ENCODE measurements at places on chromosomes 6 and 20.
A peak's percentile ranks its signal among the peaks of the same experiment; 100 is the strongest.

GRCh38 chr6:34583461-34583860 lies 27.3 kb upstream of the SPDEF start:
- DNase-seq = no peak

- no peak for DNase-seq
Observed at GRCh38 chr6:106501960-106502371, 127.3 kb downstream of the RTN4IP1 start.

- no peak for DNase-seq
Observed at GRCh38 chr6:27025351-27025750, 222.2 kb upstream of the PRSS16 start.

- peak; percentile 49 for DNase-seq
Observed at GRCh38 chr20:59828125-59829053, 105.0 kb downstream of the SYCP2 start.

- DNase-seq = no peak
Observed at GRCh38 chr6:134537146-134537555, 219.2 kb upstream of the SGK1 start.

DNA sequence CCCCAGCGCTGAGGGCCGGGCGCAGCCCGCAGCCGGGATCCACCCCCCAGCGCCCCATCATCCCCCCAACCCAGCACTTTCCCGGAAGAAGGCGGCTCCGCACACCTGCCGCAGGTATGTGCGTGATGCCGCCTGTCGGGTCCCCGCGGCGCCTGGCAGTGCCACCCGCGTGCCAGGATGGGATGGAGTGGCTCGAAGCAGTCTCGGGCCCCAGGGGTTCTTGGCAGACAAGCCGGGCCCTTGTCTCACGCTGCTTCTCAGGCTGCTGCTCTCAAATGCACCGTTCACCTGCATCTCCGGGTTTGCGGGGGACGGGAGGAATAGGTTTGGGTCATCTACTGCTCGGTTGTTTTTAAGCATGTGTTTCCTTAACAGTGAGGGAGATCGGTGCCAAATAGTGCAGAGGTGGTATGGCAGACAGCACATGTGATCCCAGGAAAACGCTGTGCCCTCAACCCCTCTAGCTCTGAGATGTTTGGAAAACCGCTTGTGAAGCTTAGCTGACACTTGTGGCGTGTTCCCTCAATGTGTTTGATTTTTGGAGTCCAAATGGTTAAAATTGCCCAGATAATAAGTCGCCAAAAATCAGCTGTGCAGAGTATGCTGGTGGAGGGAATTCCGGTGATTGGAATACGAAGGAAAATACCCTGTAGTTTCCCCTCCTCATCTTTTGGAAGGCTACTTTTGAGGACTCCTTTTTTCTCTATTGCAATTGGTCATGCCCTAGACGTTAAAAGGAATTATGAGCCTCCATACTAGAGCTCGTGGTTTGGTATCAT lies 926 bp downstream of the MYLIP start:
- DNase-seq = peak; percentile 76

DNA sequence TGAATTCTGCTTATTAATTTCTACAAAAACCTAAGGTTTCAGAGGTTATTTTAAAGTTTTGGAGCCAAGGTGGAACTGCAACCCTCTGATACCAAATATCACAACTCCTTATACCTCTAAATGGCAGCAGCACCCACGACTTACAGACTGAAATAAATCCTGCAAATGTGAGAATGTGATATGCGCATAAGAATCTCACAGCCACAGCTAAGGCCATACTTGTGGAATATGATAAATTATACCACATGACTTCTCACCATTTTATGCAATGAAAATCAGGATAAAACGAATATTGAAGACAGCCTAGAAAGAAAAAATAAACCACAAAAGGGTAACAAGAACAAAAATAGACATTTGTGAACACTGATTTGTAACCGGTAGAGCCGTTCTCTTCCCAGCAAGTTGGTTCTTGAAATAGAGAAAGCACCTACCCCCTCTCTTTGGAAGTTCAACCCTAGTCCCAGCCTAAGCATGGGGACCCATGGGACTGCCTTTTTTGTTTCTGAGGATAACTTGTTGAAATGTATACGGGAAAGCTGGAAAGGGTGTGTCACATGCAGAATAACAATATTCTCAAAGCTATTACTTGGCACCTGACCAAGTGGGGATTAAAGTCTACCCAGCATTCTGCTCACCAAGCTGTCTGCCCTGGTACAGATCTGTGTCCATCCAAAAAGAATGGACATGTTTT lies 47.1 kb upstream of the MCM9 start:
- no peak for DNase-seq

DNA sequence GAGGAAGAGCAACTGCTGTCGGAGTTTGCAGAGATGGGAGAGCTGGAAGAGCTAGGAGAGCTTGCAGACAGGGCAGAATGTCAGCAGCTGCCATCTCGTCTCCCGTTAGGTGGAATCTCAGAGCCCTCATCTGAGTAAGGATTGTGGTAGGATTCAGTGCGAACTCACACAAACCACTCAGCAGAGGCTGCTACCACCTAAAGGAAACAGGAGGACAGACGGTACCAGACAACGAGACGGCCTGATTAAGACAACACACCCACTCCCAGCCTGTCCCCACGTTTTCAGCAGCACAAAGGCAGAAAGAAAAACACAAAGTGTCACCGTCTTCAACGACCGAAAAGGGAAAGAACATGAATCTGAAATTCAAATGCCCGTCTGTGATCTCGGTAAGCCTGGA lies 4.1 kb downstream of the LEMD2 start:
- DNase-seq = no peak

- DNase-seq = no peak
Observed at GRCh38 chr6:162543221-162543620, 184.3 kb downstream of the PRKN start.

- no peak for DNase-seq
Observed at GRCh38 chr20:43032459-43032858, 157.2 kb downstream of the PTPRT start.

DNA sequence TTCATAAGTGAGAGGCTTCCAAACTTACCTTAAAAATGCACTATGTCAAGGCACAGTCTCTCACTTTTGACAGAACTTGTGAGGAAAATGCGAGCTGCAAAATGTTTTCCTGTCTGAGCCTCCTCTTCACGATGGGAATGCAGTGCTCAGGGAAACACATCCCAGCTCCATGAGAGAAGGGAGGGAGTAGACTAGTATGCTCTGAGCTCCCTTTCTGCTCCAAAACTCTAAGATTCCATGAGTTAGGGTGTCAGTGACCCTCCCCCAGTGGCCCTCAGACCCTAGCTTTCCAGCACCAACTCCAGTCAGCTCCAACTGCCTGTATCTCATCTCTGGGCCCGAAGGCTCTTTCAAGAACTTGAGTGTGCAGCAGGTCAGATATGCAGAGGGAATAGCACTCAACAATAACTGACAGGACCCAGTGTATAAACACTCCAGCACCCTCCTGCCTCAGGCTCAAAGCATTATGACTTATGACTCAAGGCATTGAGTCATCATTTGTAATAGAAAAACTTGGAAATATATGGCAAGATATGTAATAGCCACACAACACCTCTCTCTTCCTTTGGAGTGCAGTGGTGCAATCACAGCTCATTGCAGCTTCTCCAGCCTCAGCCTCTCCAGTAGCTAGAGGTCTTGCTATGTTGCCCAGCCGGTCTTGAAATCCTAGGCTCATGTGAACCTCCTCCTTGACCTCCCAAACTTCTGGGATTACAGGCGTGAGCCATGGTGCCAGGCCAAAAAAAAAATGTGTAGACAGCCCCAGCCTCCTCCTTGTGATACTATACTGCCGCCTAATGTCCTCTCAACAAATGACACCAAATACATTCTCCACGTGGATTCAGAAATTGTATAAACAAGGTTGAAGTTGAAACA lies 16.7 kb upstream of the ENTPD6 start:
- DNase-seq = peak; percentile 80

DNA sequence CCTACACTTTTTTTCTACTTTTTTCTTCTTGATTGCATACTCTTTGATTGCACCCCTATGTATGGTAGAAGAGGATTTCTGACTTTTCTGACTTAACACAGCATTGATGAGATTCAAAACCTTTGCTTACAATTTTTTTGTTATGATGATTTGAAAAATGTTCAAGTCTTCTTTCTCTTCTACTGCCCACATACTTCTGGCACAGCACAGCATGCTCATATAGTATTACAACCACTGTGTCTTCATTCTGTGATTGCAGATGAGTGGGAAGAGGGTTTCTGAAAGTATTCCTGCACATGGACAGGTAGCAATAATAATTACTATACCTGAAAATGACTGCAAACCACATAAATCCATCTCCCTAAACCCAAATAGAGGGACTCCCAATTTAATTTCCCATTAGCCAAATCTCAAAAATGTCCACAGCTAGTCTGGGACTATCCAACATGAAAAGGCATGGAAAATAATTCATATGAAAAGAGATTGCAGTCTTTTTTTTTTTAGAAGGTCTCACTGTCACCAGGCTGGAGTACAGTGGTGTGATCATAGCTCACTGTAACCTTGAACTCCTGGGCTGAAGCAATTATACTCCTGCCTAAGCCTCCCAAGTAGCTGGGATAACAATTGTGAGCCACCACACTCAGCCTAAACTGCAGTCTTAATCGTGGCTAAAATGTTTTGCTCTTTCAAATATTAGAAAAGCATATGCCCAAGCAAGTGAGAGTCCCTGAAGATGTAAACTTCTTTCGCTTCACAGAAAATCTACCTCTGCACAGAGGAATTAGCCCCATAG lies 15.9 kb upstream of the TENT5A start:
- DNase-seq = no peak

DNA sequence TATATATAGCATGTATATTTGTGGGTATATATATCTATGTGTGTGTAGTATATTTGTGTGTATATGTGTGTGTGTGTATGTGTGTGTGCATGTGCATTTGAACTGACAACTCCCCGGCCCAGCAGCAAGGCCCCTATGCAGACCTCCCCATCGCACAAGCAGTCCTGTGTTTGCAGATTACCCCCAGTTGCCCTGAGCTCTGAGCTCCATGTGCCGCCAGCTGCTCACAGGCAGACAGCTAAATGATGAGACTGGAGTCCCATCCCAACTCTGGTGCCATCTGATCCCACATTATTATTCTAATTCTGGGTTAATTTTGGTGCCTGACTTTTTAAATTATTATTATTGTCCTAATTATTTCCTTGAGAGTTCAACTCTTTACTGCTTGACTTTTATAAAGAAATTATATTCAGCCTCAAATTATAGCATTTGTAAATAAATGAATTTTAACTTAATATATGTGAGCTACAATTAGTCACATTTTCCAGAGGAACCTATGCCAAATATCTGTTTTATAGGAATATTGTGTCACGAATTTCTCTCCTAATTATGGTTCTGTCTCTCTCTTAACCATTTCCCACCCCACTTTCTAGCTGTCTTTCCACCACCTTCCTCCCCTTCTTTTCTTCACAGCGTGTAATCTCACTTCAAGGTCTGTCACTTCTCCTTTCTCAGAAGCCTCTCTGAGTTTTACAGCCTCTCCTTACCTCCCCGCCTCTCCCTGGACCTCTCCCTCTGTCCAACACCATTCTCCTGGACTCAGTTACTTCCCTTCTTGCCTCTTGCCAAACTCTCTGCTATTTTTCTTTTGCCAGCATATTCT lies 90.6 kb upstream of the SYNDIG1 start:
- no peak for DNase-seq

- DNase-seq = no peak
Observed at GRCh38 chr6:4727671-4728435, 48.4 kb upstream of the CDYL start.

DNA sequence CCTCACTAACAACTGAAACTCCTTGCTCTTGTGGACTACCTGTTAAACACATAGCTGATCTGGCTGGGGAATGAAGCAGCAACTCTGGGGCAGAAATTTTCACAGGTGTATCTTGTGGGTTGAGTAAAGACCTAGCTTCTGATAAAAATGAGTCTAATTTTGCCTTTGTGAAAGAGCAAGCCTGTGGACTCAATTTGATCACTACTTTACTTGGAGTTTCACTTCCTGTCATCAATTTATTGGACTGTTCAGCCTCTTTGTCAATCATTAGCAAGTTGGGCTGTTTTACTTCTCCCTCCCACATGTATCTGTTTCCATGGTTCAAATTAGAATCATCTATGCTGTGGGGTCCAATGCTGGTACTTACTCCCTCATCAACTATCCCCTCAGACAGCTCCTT lies 29.6 kb upstream of the CRIP3 start:
- no peak for DNase-seq

DNA sequence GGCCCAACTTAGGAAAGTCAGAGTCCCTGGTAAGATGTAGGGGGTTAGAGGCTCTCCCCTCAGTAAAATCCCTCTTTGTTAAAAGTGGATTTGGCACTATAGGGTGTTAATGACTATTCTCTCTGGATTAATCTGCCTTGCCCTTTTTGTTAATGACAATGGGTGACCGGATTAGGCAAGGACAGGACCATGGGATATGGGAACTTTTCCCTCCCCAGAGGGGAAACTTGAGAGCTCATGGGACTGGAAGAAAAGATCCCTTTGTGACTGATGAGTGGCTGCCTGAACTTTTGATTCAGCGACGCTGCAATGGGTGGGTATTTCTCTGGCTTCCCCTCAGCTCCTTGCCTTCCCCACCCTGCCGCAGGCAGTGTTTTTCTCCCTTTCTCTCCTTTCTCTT lies 12.2 kb upstream of the TAAR9 start:
- DNase-seq = no peak

- DNase-seq = no peak
Observed at GRCh38 chr6:121305957-121306607, 28.2 kb downstream of the TBC1D32 start.

- DNase-seq = no peak
Observed at GRCh38 chr6:48985025-48985424, 478.0 kb downstream of the MMUT start.

DNA sequence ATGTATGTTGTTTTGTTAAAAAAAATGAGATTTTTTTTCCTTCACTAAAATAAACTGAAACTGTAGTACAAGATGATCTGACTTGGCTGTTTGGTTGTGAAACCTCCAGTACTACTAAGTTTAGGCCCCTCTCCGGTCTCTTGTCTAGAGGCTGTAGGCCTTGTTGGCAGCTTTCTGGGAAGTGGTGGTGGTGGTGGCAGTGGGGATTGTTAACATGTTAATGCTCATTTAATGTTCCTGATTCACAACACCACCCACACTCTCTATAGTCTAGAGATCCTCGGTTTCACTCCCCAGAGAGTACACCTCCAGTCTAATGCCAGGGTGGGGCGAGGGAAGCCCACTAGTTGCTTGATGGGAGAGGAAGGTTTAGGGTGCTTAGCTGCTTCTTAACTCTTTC lies 24.1 kb downstream of the STK4 start:
- no peak for DNase-seq

- no peak for DNase-seq
Observed at GRCh38 chr6:117483645-117484016, 1.2 kb downstream of the DCBLD1 start.

GRCh38 chr6:137117581-137117980 lies 55.9 kb downstream of the IL22RA2 start:
- no peak for DNase-seq

DNA sequence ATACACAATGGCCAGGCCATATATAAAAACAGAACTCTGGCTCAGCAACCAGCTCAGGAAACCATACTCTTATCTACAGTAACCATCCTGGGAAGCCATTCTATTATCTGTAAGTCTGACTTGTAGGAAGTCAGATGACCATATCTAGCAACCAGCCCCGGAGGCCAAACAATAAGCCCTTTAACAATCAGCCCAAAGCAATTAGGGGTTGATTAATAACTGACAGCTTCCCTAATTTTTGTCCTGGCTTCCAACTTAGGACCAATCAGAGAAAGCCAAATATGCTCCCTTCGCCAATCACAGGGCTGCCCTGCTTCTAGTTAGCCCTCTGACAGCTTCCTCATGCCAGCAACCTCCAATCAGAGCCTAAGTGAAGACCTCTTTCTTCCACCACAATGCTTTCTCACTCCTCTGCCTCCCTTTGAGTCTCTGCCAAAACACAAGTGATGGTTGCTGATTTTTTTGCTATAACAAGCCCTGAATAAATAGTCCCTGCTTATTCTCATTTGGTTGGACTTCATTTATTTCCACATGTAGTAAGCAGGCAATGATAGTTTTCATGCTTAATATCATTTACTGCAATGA lies 37.8 kb upstream of the STXBP5 start:
- DNase-seq = no peak

Measured in sigmoid colon (tissue), 7 donors.